Pons (tissue), 1 donor: ENCODE measurements at places on chromosomes 12 and 14.

- DNase-seq = no peak
Observed at GRCh38 chr14:96027431-96028355, 11.5 kb upstream of the C14orf132 start.

- DNase-seq = no peak
Observed at GRCh38 chr14:74882103-74882920, 596 bp downstream of the DLST start.

DNA sequence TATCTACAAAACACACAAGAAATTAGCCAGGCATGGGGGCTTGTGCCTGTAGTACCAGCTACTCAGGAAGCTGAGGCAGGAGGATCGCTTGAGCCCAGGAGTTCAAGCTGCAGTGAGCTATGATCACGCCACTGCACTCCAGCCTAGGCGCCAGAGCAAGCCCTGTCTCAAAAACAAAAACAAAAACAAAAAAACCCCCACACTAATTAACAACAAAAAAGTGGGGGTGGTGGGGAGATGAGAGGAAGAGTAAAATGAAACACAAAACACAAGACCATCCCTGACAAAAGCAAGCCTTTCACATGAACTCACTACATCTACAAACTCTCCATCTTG, 53.9 kb upstream of the HECTD1 start:
- DNase-seq = no peak

DNA sequence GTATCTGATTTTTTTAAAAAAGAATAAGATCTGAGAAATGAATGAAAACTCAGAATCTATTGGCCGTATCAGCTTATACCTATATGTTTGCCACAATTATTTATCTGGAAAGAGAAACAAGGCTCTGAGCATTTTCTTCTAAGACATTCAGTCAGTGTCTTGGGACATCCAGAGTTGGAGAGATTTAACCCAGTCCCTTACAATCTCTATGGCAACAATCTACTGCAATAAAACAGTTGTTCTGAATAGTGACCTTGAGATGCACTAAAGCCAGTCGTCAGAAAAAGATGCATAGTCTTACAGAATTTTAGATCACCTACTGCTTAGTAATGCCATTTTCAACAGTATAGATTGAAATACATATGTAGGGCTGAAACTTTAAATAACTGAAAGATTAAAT, 52.0 kb upstream of the SOCS2 start:
- no peak for DNase-seq

DNA sequence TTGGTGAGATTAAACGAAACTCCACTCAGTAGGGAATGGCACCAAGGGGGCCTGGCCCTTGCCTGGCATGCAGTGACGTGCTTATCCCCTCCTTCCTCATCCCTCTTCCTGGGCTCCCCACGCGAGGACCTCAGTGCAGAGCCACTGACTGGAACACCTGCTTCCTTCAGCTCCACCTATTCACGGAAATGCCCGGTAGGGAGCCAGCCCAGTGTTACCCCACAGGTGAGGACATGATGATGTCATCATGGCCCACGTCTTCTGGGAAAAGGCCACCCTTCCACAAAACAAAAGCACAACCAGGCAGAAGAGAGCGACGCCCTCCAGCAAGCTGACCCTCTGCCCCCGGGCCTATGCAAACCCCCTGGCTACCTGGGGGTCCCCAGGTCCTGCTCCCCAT, 42.1 kb downstream of the CCDC85C start:
- no peak for DNase-seq

DNA sequence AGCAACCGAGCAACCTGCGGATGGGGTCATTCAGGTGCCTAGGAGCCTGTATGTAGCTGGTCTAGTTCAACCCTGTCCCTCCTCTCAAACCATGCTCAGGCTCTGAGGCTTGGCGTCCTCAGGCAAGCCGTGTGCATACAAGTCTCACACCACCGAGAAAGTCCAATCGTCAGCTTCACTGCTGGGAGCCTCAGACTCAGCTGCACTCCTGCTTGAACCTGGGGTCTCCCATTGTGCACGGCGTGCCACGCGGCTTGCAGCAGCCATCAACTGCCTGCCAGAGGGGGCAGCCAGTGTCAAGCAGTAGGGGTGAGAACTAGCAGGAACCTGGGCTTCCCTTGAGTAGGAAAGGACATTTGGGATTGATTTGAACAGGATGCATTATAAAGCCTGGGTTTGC, 1064.6 kb downstream of the BCL11B start:
- DNase-seq = no peak

DNA sequence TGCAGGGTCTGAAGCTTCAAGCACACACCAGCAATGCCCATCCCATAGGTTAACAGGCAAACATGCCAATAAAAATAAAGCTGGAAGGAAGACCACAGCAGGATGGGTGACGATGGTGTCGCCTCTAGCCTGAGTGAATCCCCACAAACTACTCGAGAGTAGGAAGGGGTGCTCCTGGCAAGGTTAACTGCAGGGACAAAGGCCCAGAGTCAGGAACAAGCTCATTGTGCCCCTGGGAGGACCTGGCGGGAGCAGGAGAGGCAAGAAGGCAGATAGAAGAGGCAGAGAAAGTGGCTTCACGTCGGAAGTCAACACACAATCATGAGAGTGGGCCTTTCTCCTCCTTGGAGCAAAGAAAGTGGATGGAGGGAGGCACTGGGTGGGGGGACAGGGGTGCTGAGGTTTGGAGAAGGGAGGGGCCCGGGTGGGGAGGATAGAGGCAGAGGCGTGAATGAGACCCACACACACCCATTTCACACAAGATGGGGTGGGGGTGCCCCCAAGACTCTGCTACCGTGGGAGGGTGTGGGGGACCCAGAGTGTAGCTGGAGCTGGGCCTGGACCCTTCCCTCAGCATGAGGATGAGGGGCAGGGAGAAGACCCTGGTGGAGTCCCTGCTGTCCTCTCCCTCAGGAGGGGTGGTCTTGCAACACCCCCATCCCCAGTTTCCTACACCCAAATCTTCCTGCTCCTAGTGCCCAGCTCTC, 43.1 kb downstream of the DIO3 start:
- no peak for DNase-seq

DNA sequence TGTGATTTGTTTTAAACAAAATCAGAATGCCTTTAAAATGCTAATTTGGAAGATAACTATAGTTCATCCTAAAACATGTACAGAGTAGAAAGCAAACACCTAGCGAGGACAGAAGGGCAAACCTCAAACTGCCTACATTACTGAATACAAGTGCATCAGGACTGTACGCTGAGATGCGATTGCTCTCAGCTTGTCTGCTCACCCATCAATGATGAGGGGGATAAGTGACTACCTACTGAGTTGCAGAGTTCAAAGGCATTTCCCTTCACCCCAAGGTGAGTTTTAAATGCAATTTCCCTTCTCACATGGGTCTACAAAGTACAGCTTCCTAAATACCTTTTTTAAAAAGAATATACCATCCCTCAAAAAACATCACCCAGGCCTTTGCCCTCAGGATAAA, 52.9 kb downstream of the PHLDA1 start:
- no peak for DNase-seq

- peak; percentile 32 for DNase-seq
Observed at GRCh38 chr12:5022465-5023061, 21.1 kb upstream of the KCNA5 start.

DNA sequence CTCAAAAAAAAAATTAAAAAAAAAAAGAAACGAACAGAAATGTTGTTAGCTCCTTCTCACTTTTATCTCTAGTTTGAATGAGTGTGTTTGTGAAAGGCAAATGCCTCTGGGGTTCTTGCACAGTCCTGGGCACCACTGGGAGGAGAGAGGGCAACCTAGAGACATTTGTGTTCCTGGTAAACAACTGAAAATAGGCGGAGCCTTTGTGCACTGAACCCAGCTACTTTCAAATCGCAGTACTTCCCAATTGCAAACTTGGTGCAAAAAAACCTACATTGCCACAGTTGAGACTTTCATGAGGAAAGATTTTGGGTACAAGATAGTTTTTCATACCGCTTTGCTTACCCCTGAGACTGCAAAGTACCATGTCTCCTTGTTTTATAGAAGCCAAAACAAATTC, 430.0 kb downstream of the ZFP36L1 start:
- DNase-seq = no peak

- DNase-seq = peak; percentile 41
Observed at GRCh38 chr14:81449114-81449513, 49.0 kb upstream of the STON2 start.

GRCh38 chr14:30958555-30959407, 66.7 kb upstream of the AP4S1 start:
- no peak for DNase-seq

DNA sequence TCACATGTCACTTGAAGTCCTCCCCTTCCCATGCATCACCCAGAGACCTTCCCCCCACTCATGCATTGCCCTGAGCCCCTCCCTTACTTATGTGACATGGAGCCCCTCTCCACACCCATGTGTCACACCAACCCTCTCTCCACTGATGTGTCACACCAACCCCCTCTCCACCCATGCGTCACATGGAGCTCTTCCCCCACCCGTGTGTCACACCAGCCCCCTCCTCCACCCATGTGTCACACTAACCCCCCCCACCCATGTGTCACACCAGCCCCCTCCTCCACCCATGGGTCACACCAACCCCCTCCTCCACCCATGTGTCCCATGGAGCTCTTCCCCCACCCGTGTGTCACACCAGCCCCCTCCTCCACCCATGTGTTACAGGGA, 30.4 kb downstream of the RTL1 start:
- DNase-seq = no peak

DNA sequence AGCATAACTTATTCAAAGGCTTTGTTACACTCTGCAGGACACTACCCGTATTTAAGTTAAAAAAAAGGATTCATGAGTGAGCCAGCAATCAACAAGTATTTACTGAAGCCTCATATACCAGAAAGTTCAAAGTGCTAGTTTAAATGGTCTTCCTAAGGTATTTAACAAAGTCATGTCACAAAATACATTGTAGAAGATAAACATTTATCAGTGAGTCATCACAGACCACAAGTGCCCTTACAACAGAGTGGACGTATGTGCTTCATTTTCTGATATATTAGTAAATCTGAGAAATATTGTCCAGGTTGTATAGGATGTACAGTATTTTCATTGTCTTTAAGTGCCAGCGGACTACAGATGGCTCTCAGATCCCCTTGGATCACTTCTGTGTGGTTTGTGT, 24.2 kb downstream of the FLRT2 start:
- no peak for DNase-seq

DNA sequence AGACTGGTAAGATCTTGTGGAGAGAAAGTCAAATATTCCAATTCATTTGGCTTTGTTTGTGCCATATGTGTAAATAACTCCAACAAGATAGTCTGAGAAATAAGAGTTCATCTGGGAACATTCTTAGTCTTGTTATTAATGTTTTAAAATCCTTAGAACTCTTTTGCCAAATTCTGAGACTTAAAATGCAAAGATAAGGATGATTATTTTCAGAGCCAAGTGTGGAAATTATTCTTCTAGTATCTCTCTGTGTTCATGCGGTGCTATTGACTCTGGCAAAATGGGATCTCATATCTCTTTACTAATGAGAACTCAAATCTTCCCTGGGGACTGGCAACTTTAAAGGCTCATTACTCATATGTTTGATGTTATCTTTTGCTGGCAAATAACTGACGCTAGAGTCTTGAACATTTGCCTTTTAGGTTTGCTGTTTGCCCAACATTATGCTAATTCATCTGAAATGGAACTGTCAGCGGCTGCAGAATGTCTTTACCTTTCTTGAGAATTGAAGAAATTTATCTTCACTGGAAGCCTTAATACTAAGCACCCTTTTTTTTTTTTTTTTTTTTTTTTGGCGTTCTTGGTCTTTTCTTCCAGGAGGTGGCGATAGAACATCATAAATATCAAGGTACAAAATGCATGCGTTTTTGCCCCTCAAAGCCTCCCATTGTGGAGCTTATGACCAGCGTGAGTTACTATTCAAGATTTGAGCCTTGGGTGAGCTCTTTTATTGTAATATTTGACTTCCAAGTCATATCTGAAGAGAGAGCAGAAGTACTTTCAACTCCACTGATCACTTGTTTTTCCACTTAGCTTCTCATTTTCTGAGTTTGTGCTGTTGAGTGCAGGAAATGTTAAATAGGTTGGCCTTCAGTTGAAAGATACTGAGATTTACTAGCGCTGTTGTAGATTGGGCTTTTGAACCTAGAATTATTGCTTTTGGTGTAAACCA, 86.5 kb downstream of the CAND1 start:
- DNase-seq = peak; percentile 74

DNA sequence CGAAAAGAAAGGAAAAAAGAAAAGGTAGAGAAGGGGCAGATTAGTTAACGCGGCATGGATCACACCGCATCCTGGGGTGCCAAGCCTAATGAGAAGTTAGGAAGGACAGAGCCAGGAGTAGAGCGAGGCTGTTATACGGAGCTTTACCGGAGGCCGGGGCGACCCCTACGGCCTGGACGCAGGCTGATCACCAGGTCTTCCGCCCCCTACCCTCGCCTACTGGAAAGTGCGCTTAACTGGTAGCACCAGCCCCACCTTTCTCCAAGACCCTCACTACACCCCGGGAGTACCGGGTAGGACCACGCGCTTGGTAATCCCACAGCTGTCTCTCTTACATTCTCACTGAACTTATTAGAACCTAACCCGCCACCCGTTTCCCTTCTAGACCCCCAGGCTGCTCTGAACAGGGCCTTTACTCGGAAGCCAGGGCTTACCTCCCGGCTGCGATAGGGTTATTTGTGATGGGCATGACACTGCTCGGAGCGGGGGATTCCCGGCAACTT, 33.8 kb downstream of the WBP11 start:
- no peak for DNase-seq

- no peak for DNase-seq
Observed at GRCh38 chr12:72740064-72740463, 467.9 kb downstream of the TRHDE start.

GRCh38 chr12:102110782-102111181, 9.1 kb downstream of the NUP37 start:
- DNase-seq = no peak

DNA sequence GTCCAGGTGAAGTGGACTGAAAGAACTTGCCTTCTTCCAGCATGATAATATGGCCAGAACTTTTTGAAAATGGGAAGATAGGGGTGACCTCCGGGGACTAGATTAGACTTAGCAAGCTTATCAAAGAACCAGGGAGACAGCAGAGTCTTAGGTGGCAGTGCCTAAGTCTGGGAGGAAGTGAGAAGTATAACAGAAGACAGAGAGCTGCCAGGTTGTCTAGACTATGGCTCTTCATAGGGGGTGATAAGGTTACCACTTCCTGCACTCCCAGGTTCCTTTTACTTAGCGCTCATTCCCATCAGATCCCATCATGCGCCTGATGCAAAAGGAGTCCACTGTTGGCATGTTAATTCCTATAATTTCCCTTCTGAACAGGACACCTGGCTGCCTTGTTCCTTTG, 69.9 kb downstream of the PLXNC1 start:
- DNase-seq = no peak

DNA sequence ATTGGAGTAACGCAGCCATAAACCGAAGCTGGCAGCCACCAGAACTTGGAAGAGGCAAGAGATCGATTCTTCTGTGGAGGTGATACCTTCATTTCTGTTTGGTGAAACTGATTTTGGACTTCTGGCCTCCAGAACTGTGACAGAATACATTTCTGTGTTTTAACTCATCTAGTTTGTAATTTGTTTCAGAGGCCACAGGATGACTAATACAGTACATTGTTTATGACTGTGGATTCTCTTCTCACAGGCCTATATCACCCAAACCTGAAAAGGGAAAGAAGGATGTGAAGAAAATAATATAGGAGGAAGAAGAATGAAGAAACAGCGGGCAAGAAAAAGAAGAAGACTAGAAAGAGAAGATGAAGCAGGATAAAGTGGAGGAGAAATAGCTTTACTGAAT, 263.8 kb upstream of the DIO2 start:
- no peak for DNase-seq
